Right lung (tissue), 10 donors: ENCODE measurements at places on chromosomes 5 and 9. TPM values are rescaled to one million over a fixed set of nuclear protein-coding genes. Genes with fewer than 3 reads are reported as not detected.

The MYO10 gene
- 67.9 TPM for polyA plus RNA-seq

The SLC6A3 gene
- polyA plus RNA-seq = 3.0 TPM

The SIT1 gene
- polyA plus RNA-seq = 0.43 TPM

The NSMF gene
- 31.1 TPM for polyA plus RNA-seq

The ZDHHC11 gene
- 27.6 TPM for polyA plus RNA-seq

The GPR151 gene
- polyA plus RNA-seq = not detected

The UTP15 gene
- polyA plus RNA-seq = 18.0 TPM

The ADAMTS6 gene
- 24.4 TPM for polyA plus RNA-seq

The SMARCA2 gene
- polyA plus RNA-seq = 152 TPM

The AFF4 gene
- polyA plus RNA-seq = 63.8 TPM

The KCNV2 gene
- polyA plus RNA-seq = 0.10 TPM

The HMGCS1 gene
- 55.0 TPM for polyA plus RNA-seq
